Vagina (tissue), 2 donors: ENCODE measurements at places on chromosomes 2 and 18.

GRCh38 chr18:6666012-6666685 lies 63.4 kb upstream of the ARHGAP28 start:
- DNase-seq = no peak

DNA sequence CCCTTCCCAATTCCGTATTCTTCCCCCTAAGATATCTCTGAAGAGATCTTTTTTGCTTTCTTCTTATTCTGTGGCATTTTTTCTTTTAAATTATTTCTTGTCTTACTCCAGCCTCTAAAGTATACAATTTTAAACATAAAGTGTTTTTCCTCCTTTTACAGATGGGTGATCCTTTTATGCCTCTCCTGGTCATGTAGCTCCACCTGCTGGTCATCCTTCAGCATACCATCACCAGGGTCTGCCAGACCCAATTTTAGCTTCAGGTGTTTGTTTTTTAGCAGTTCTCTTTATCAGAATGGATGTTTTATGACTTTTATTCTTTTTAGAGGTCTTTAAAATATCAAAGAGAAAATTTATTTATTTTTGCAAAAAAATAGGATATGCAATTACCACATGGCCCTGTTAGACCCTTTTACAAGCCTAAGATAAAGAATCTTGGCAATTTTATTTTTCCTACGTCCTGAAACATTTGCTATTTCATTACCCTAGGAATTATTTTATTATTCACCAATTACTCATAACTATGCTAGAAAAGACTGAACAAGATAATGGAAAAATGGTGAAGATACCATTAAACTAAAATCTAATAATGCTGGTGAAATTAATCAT lies 55.5 kb downstream of the PIGN start:
- DNase-seq = no peak

DNA sequence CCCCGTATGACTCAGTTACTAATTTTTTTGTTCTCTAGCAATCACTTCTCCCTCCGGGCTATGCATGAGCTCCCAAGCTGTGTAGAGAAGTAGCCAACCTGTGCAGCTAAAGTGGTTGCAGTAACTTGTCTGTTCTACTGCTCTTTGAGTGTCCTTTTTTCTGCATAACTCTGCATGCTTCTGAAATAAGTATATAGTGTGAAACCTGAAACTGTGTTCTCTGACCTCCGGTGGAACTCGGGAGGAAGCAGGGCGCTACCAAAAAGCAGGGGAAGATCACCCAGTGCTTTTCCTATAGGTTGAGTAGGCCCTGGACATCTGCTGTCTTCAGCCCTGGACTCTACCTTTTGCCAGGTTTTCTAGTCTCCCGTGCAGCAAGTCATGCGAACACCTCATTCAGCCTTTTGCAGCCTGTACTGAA lies 47.8 kb downstream of the PHLPP1 start:
- no peak for DNase-seq

DNA sequence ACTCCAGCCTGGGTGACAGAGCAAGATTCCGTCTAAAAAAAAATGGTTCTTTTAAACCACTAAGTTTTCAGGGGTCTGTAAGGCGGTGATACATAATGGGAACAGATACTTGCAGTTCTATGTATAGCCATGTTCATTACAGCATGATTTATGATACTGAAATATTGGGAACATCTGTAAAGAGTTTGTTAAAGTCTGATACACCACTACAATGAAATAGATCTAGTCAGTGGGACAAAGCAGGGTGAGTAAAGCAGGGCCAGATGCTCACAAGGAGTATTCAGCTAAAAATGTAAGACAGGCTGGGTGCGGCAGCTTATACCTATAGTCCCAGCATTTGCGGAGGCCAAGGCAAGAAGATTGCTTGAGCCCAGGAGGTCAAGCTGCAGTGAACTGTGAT lies 6.2 kb upstream of the ING5 start:
- DNase-seq = no peak

GRCh38 chr2:48471048-48471474 lies 58.9 kb upstream of the STON1 start:
- no peak for DNase-seq

DNA sequence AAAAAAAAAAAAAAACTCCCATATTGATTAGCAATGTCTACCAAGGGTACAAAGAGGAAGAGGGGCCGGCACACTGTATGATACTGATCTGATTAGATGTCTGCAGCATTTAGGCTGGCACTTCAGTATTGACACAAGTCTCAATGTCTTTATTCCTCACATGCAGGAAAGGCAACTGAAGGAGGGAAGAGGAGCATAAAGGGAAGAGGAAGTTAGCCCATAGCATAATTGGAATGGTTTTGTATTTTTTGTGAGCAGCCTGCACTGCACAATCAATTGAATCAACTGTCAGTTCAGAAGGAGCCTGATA lies 79.0 kb downstream of the DNER start:
- no peak for DNase-seq
